Mesothelial cell of epicardium (in vitro differentiated cells): ENCODE measurements at places on chromosomes 4 and X.

GRCh38 chr4:102466298-102466697, 34.9 kb upstream of the NFKB1 start:
- DNase-seq: no peak

DNA sequence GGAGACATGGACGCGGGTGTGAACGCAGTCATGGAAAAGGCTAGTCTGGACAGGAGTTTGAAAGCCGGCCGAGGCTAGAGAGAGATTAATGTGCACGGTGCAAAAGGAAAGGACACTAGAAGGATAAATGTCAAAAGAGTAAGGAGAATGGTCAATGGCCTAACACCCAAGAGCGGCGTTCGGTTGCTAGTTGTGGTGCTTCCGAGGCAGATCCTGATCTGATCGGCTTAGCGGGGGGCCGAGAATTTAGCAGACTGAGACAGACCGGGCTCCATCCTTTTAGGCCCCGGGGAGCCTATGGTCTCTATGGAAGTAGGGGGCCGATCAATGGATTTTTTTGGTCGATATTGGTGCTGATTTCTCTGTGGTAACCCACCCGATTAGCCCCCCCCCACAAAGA, 6.9 kb downstream of the GAGE10 start:
- no peak for DNase-seq

GRCh38 chrX:54157561-54157960, 25.5 kb downstream of the FAM120C start:
- DNase-seq: no peak

DNA sequence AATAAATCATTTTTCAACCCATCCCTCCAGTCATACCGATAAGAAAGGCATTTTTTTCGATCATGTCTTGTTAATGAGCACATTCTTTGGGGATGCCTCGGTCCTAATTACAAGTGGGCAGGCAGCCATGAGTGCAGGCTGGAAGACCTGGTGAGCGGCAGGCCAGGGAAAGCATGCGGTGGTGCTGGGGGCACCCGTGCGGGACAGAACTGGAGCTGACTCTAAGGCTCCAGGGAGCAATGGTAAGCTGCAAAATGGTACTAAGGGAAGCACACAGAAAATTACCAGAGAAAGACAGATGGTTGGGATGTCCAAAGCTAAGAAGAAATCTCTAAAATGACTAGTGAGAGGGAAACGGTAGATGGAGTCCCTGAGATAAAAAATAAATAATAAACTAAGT, 411.0 kb upstream of the AGA start:
- DNase-seq: no peak

- no peak for DNase-seq
These were observed at the start of gene FHDC1 for GRCh38 chr4:152935631-152936445. Gene FHDC1 (plus strand): TSS chr4:152936323. CDS start chr4:152943058, 6,735 bp downstream.

DNA sequence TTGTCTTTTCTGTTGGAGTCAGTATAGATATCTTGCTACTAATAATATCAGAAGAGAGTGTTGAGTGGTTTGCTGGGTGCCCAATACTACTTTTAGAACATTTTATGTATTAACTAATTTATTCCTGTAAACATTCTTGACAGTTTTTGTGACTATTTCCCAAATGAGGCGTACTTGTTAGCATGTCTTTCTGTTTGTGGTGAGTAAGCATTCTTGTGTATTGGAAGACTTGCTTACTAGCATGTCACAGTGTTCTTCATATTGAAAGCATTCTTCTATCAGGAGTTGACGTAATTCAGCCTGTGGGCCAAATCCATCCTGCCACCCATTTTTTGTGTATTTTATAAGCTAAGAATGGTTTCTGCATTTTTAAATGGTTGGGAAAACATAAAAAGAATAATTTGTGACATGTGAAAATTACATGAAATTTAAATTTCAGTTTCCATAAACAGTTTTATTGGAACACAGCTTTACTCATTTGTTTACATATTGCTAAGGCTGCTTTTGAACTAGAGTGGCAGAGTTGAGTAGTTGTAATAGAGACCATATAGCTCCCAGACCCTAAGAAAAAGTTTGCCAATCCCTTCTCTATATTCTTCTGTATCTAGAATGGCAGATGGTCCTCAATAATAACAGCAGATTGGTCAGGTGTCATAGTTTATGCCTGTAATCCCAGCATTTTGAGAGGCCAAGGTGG, 20.4 kb downstream of the REPS2 start:
- DNase-seq: no peak

- DNase-seq: no peak
These were observed 75.2 kb upstream of the CCSER1 start for GRCh38 chr4:90051999-90052398.

- DNase-seq: no peak
These were observed 120.8 kb upstream of the HS3ST1 start for GRCh38 chr4:11549525-11549924.

DNA sequence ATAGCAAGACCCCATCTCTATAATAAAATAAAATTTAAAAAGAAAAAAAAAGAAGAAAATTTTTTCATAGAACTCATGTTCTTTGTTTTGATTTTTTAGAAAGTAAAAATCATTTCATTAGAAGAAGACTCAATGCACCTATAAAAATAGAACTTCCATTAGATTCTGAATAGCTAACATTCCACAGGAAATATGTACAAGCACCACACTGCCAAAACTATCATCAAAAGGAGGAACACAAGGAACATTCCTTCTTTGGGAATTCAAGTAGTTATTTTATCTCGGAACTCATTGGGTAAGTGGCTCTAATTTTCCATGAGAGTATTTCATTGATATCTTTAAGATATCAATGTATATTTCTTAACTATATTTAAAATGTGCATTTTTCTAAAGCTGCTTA, 157.6 kb downstream of the CAMK2D start:
- DNase-seq: no peak

DNA sequence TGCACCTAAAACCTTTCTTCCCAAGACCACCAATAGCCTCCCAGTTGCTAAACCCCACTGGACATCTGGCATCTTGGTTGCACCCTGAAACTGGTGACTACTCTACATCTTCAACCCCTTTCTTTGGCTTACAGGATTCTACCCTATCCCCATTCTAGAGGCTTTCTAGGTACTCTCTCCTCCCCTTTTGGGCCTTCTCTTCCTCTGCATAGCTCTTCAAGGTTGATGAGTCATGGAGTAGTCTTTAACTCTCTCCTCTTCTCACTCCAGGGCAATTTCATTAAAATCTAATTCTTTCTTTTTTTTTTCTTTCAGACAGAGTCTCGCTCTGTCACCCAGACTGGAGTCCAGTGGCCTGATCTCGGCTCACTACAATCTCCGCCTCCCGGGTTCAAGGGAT, 16.8 kb downstream of the APOO start:
- DNase-seq: no peak

DNA sequence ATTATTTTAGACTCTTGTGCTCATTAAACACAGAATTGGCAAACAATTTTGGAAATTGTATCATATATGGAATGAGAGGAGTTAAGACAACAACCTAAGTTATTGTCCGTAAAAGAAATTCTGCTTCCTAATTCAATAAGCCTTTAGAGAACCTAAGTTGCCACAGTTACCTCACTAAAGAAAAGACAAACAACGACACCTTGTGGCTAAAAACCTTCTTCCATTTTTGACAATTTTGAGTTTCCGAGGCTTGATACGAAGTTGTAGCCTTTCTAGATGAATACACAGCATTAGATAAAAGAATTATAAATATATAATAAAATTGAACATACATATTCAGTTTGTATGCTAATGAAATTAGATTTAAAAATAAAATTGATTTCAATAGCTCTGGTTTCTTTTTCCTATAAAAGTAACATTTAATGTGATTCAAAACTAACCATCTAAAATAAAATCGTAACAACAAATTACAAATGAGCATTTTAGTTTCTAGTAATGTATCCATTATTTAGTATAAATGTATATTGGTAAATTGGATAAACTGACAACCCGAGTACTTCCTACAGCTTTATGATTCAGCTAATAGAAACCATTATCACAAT, 275.1 kb downstream of the GPM6A start:
- DNase-seq: no peak

DNA sequence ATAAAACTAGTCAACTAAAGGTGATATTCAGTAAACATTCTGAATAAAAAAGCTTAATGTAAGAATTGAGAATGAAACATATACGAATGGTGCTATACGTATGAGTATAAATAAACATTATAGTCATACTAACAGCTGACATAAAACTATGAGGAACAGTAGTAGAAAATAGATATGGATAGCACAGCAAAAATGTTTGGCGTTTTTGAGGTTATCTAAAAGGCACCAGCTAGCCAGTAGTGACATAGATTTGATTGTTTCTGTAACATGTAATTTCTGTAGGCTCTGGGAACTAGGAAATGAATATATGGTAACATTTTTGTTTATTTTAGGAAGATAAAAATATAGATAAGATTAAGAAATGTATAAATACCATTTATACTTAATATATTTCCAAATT, 69.3 kb downstream of the SNX25 start:
- no peak for DNase-seq

- no peak for DNase-seq
These were observed 305.4 kb downstream of the IDS start for GRCh38 chrX:149199734-149200133.

DNA sequence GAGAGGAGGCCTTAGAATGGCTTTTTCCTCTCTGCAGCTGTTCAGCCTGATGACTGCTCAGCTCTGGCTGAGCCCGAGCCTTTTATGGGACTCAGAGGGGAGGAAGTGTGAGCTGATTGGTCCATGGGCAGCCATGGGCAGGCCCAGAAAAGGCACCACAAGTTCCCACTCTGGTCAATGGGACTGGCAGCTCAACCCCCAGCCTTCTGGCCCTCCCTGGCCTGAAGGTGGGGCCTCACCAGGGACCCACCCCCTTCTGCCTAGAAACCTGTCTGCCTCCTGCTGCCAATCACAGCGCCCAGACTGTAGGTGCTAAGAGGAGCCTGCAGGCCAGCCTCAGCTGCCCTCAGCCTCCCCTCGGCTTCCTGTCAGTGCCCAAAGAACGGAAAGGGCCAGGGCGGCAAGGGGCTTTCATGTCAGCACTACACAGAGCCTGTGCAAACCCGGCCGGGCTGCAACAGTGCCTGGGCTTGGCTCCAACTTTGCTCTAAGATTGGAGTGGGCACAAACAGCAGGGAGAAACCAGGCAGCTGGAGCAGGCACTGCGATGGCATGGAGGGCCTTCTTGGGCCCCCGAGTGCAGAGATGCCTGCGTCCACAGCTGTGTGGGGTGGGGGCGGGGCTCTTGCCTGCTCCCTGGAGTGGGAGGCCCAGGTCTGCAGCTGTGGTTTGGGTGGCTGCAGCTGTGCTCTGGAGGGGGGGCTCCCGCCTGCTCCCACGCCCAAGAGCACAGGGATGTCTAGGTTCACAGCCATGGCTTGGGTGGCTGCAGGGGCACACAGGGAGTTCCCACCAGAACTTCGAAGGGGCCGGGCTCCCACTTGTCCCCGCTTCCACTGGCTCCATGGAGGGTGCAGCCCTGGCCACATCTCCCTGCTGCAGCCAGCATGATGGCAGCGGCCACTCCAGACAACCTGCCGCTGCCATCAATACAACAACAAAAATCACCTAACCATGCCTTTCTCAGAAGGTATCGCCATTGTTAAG, 92.6 kb downstream of the NXF2 start:
- DNase-seq: no peak

DNA sequence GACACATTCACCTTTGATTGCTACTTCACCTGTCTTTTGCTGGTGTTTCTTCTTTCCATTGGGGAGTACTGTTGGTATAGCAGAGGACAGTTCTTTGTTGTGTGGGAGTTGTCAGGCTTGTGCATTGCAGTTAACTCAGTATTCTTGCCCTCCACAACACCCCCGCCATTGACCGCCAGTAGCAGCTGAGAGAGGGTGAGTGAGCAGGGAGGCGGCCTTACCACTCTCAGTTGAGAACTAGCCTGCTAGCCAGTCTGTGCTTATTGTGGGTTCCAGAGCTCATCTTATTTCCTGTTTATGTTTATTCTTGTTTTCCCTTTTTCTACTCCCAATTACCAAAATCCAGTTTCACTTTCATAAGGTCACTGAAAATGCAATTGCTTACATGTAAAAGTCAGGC, 52.2 kb downstream of the STIM2 start:
- DNase-seq: no peak

- DNase-seq: no peak
These were observed 7.6 kb downstream of the MAMLD1 start for GRCh38 chrX:150370589-150371312.

DNA sequence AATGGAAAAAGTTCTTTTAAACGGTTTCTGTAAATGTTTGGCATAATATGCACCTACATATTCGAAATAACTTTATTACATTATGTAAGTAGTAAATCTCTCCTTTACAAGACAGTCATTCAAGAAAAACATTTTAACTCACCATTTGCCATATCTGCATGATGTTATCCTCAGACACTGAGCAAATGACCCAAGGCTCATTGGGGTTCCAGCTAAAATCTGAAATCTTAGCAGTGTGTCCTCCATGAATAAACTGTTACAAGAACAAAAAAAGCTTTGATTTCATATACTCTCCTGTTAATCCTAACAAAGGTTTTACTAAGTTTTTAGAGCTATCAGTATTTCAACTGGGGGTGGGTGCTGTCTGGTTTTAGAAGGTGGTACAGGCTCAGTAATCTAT, 24.5 kb downstream of the RBBP7 start:
- DNase-seq: no peak

DNA sequence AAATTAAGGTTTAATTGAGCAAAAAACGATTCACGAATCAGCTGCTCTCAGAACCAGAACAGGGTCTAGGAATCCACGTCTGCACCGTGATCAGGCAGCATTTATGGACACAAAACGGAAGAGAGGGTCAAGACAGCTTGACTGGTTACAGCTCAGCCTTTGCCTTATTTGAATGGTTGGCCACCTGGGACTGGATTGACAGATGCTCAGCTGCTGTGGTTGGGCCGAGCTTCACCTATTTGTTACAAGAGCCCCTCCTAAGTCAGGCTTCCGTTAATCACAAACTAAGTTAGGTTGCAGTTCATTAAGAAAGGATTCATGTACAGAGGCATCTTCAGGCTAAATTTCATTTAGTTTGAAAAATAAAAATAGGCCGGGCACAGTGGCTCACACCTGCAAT, 50.6 kb upstream of the MAN2B2 start:
- DNase-seq: no peak

DNA sequence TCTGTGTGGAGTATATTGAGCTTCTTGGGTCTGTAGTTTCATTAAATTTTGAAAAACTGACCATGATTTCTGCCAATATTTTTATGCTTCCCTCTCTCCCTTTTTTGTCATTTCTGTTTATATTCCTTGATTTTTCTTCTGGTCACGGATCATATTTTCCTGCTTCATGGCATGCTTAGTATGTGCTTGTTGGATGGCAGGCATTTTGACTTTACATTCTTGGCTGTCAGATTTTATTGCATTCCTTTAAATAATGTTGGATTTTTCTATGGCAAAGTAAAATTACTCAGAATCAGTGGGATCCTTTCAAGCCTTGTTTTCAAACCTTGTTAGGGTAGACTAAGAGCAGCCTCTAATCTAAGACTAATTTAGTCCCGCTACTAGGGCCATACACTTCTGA, 531.8 kb downstream of the IL15 start:
- DNase-seq: no peak

GRCh38 chrX:45329217-45329616, 128.5 kb upstream of the DIPK2B start:
- DNase-seq: no peak
